Activated T-cell treated with anti-CD3 and anti-CD28 coated beads, Interleukin-2, amount 50 U/mL, for 4 hours (primary cell): ENCODE measurements at places on chromosomes 6 and 20.

DNA sequence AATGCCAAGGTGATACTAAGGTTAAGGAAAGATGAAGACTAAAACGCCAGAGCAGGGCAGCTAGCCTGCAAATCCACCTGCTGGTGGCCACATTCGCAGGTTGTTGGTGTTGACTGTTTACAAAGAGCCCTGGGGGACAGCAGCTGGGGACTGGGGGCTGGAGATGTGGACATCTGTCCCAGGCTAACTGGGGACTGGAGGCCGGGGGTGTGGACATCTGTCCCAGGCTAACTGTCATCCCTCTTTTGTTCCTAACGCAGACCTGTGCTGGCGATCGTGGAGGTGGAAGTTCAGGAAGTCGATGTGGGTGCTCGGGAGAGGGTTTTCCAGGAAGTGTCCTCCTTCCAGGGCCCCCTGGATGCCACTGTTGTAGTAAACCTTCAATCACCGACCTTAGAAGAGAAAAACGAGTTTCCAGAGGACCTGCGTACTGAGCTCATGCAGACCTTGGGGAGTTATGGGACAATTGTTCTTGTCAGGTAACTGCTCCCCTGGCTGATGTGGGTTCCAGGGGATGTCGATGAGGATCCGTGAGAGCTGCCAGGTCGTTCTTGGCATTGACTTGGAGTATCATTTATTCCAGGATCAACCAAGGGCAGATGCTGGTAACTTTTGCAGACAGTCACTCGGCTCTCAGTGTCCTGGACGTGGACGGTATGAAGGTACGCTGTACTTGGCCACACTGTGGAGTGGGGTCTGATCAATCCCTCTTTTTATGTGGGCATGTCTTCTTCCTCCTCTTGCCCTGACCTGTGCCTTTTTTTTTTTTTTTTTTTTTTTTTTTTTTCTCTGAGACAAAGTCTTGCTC is 87.0 kb downstream of the SERAC1 start:
- DNase-seq = no peak

- DNase-seq = no peak
Observed at GRCh38 chr6:129902681-129903080, 41.6 kb upstream of the TMEM244 start.

DNA sequence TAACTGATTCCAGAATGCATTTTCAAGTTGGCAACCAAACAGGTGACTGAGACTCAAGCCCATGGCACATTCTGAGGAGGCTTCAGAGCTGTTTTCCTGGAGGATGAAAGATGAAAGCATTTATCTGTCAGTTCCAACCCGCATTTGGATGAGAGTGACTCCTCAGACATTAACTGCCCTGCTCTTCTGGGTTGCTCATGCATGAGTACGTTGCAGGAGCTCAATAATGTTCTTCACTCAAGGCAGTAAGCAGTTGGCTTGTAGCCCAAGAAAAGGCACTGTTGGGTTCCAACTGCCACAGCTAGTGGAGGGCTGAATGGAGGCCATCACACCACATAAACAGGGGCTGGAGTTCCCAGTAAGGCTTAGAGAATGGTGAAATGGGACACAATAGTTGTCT is 155.3 kb downstream of the FUT9 start:
- DNase-seq = no peak

DNA sequence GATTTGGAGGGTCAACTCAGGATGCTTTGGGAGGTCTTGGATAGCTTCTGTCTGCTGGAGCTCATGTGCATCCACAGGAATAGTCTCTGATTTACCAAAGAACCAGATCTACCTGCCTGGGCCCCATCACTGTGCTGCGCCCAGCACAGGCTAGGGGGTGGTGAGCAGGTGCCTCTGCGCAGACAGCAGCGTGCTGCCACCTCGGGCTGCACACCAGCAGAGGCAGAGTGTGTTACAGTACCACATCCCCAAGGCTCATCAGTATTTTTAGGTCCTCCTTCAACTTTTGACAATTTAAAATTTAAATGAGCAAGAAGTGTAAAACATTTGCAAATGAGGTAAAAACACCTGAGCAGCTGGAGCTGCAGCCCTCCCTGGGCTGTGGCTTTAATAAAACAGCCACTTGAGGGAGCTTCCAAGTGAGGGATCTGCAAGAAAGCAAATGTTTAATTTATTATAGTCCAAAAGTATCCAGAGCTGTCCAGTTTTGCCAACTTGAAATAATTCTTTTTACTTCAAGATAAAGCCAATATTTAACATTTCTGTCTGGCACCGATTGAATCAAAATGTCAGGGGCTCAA is 324.9 kb downstream of the ZFAND3 start:
- DNase-seq = no peak

DNA sequence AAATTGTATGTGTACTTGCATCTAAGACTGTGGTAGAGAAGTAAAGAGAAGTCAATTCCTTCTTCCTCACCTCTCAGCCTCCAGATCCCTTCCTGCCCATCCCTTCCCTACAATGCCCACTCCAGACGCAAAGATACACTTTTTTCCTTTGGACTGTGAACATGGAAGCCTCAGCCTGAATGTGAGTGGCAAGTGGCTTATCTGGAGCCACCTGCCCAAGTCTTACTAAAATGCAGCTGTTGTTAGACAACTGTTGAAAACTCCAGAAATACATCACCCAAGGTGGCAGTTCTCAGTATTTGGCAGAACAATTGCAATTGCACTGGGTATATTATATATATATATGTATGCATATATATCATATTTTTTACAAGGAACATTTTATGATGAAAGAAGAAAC is 7.5 kb downstream of the VGLL2 start:
- no peak for DNase-seq

- peak; percentile 14 for DNase-seq
Observed at GRCh38 chr6:158911746-158912480, 88.1 kb downstream of the RSPH3 start.

DNA sequence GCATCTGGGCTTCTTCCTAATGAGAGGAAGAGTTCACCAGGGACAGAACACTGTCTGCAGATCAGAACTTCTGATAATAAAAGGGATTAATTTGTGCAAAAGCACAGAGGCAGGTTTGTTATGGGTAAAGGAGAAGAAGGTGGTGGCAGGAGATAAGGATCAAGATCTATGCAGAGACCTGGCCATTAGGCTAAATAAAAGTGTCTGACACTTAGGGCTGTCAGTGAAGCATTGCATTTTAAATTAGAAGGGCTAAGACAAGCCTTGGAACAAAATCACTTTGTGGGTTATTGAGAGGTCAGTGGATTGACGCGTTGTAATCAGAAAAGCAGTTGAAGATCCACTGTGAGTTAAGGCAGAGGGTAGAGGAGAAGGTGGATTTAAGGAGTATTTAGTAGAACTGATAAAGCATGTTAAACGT is 76.8 kb downstream of the MAP3K4 start:
- no peak for DNase-seq

- no peak for DNase-seq
Observed at GRCh38 chr20:25270829-25271251, 23.0 kb downstream of the PYGB start.

- no peak for DNase-seq
Observed at GRCh38 chr6:100153636-100154275, 159.7 kb upstream of the MCHR2 start.

DNA sequence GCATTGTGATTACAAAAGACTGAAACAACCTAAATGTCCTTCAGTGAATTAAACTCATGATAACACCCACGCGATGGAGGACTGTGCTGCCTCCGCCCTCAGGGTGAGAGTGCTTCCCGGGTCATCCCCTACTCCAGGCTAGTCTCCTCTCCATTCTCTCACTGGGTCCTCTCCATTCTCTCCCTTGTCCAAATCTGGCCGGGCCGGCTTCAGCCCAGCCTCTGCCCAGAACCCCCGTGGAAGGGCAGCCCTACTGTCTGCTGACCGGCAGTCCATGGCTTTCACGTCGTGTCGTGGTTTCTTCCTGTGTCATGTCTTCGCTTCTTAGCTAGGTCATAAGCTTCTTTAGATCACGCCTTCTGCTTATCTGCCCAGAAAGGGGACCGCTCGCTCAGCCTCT is 74.8 kb downstream of the CDC5L start:
- DNase-seq = no peak

DNA sequence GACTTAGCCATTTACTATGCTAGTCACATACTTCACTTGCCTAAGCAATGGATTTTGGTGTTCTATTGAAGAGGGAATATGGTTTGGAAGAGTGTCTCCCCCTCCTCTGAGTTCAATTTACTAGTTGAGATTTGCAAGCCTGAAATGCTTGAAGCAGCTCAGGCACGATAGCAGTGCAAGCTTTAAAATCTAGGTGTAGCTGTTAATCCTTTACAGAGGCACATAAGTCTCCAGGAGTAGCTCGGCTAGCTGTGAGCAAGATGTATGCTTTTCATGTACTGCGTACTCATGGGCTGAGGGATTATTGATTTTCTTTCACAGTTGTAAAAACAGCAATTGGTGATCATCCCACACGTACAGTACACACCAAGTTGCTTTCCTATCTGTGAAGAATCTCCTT is 726 bp downstream of the FLRT3 start:
- DNase-seq = no peak

DNA sequence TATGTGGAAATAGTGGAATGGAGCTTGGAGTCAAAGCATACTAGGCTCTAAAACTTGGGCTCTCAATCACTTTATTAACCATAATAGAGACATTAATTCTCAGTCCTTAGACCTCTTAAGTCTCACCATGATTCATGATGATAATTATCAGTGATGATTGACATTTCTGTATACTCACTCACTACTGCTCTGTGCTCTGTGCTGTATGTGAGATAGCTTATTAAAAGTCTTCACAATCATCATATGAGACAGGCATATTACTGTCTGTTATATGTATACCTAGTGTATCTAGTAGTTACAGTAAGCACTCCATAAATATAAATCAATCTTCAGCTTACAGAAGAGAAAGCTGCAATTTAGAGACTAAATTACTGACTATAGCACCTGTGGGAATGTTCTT is 236.0 kb upstream of the JAG1 start:
- DNase-seq = no peak

DNA sequence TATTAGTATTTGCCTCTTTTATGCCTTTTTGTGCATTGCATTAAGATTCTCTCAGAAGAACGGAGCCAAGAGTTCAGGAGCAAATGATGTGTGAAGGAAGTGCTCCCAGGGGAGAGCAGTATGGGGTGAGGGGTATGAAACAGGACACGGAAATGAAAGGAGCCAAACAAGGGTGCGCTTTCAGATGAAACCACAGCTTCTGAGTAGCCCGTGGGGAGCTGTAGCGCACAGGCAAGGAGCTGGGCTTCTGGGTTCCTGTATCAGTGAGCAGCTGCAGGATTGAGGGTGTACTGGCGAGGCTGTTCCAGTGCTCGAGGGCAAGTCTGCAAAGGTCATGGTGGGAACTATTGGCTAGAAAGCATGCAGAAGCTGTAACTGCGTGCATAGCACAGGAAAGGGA is 25.4 kb downstream of the ANKEF1 start:
- DNase-seq = no peak

DNA sequence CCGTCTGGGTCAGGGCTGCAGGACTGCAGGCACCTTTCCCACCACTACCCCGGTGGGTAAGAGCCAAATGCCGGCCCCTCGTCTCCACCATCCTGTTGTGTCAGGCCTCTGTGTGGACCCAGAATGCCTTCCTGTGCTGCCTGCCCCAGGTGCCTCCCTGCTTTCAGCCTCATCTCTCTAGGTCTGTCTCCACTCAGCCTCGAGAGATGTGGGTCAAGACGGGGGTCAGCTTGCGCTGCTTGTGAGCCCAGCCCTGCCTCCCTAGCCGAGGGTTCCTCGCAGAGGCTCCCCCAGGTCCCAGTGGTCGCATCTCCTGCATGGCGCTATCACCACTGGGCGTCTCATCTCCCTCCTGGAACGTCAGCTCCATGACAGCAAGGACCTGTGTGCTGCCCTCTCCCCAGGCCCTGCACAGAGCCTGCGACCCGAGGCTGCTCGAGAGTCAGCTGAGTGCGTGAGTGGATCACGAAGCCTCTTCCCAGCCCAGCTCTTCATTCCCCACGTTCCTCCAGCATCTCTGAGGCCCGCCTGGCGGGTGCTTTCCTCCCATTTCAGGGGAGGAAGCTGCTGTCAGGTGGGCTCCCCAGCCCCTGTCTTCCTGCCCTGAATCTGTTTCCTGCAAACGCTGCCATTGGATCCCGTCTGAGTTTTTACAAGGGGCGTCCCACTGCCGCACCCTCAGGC is 38.7 kb upstream of the ZBP1 start:
- peak; percentile 4 for DNase-seq

DNA sequence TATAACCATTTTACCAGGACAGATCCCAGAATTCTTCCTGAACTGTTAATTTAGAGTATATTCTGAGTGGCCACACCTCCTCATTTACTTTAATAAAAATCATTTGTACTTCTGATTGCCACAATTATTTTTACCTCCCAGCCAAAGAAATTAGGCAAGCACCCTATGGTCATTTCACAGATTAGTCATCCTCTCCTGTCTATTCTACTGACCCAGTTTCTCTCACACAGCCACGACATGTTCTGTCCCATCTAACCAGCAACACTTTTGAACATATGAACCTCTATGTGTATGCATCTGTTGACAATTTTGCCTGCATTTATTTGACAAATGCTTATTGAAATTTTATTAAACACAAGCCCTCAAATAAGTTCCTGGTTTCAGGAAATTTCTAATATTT is 202.6 kb upstream of the STXBP5 start:
- no peak for DNase-seq

- DNase-seq = no peak
Observed at GRCh38 chr6:167919349-167919748, 78.1 kb upstream of the KIF25 start.

DNA sequence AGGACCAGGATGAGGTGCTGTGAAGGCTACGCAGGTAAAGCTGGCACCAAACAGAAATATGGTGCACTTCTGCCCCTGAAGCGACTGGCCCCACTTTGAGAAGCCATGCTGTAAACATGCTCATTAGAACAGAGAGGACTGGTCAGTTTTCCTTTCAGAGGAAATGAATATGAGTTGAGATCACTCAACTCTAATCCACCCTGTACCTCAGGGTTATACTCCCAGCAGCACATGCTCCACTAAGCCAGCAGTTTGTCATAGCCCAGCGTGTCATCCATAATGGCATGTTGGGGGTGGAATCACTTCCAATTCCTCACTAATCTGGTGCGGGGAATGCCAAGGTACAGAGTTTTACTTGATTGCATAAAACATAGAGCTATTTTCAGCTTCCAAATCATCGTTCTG is 98.1 kb downstream of the HIVEP2 start:
- DNase-seq = no peak

DNA sequence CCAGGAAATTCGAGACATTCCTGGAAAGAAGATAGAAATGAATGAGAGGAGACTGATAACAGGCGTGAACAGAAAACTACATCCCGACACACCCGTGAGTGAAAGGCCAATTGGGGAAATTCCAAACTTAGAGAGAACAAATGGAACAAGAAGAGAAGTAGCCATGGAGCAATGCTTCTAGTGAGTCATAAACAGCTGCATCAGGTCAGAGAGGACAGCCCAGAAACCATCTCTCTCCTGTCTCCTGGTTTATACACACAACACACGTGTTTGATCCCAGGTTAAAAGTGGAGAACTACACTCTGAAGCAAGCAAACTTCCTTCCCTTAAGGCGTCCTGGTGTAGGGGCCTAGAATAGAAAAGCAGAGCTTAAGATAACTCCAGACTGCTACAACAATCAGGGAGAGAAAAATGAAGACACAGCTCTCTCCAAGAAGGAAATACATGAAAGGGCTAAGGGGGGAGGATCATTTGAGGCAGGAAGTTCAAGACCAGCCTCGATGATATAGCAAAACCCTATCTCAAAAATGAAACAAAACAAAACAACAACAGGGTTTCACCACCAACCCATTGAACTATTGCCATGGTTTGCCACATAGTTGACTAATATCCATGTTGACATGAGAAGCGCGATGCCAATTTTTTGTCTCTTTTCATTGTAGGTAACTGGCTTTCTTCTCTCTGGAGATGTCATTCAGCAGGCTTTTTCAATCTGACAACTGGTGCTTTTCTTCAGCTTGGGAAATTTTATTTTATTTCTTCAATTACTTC is 26.9 kb downstream of the NRN1 start:
- no peak for DNase-seq
